Effector memory CD8-positive, alpha-beta T cell (primary cell): ENCODE measurements at places on chromosomes 6 and 20.

- H3K4me3 ChIP-seq, result no peak overlapping the region
- H3K36me3 ChIP-seq, result peaks cover 3% of the 10 kb centered on the region
- no peak overlapping the region for H3K27ac ChIP-seq
- no peak for DNase-seq
- peaks cover 4% of the 10 kb centered on the region for H3K4me1 ChIP-seq
These were observed 13.6 kb upstream of the GMDS start for GRCh38 chr6:2259002-2259494.

- H3K27me3 ChIP-seq, result no peaks in the 10 kb centered on the region
- no peak for DNase-seq
- no peak overlapping the region for H3K4me3 ChIP-seq
These were observed 9.0 kb upstream of the PLCB4 start for GRCh38 chr20:9059931-9060330.

DNA sequence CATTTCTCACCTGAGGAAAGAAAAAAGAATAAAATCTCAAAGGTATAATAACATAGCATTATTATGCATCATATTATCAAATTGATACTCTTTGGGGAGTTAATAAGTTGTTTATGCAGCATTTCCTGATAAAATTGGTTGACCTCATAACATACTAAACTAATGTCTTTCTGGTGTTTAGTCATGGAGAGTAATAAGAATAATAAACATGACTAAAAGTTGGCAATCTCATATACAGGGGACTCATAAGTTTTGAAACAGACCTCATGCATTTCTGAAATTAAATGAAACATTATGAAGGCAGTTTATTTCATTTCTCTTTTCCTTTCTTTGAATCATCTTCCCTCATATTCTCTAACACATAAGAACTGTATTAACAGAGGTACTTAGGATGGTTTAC is 60.5 kb upstream of the PRDM1 start:
- peaks cover 9% of the 10 kb centered on the region for H3K4me1 ChIP-seq
- peaks cover 9% of the 10 kb centered on the region for H3K27me3 ChIP-seq
- H3K36me3 ChIP-seq, result no peaks in the 10 kb centered on the region
- DNase-seq, result no peak
- H3K4me3 ChIP-seq, result no peak overlapping the region
- H3K27ac ChIP-seq, result no peak overlapping the region

DNA sequence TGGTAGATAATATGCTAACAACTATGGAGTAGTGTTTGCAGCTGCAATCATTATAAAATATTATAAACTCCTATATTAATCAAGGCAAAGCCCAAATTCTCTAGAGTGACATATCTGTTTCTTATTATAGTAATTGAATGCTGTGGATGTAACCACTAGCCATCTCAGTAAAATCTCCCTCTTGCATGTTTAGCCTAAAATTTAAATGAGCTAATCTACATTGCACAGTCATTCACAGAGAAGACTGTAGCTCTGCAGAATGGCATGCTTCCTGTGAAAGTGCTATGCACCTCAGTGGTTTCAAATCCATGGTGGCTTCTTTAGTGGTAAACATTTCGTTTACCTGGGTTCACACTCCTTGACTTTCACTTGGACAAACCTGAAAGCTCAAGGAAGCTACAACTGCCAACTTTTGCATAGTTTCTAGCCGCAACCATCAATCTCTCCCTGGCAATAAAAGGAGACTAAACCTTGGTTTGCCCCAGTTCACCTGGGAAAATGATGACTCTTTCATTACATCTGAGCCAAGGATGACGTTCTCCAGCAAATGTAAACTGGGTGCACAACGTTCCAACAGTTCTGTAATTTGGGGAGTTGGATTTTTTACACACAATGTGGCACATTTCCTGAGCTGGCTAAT is 47.2 kb downstream of the FILIP1 start:
- no peak for DNase-seq
- no peak overlapping the region for H3K27ac ChIP-seq
- no peaks in the 10 kb centered on the region for H3K4me1 ChIP-seq
- no peak overlapping the region for H3K4me3 ChIP-seq

DNA sequence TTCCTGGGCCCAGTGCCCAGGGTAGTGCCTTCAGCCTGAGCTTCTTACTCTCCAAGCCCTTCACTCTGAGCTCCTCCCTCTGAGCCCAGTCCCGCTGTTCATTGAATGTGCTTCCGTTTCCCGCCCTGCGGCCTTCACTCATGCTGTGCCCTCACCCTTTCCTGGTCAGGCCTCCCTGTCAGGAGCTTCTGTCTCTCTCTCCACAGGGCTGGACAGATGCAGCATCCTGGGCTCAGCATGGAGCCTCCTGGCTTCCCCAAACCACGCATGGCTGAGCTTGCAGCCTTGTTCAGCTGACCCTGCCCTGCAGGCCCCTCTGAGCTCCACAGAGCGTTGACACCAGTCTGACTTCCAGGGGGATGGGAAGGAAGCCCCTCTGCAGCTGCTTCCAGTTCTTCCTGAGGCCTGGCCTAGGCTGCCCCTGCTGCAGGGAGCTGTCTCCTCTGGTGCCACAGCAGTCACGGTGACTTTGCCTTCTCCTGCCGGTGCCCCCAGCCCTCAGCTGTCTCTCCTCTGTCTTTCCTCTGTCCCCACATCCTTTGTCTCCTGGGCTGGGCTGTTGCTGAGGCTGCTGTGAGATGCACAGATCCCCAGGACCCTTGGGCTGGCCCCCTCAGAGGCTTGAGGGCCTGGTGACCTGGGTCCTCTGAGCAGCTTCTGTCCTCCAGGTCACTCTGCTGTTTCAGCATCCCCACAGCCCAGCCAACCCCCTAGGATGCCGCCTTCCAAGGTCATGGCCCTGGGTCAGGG is 7.9 kb upstream of the MYT1 start:
- peaks cover 3% of the 10 kb centered on the region for H3K4me1 ChIP-seq
- peaks cover 46% of the 10 kb centered on the region for H3K27me3 ChIP-seq
- H3K27ac ChIP-seq, result no peak overlapping the region
- no peak overlapping the region for H3K4me3 ChIP-seq
- no peak for DNase-seq
